Kidney (tissue), 22 donors: ENCODE measurements at places on chromosomes 1 and 21.

- DNase-seq: no peak
These were observed 19.8 kb downstream of the ATP6V1G3 start for GRCh38 chr1:198520524-198521254.

- DNase-seq: no peak
These were observed 8.6 kb downstream of the PRKACB start for GRCh38 chr1:84152649-84153056.

GRCh38 chr1:41319807-41320711 is 41.2 kb upstream of the FOXO6 start:
- DNase-seq: no peak

DNA sequence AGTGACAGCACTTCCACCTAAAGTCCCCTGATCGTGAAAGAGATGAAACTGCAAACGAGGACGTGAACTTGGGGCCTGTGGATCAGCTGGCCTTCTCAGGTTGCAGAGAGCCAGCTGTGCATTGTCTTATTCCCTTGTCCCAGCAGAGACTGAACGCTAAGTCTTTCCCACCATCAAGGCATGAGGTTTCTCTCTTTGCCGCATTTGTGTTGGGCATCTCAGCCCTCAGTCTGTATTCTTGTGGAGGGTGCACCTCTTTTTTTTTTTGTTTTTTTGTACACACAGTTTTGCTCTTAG is 71.4 kb downstream of the KIF26B start:
- no peak for DNase-seq

- DNase-seq: no peak
These were observed 242.3 kb downstream of the PBX1 start for GRCh38 chr1:164801246-164801731.

DNA sequence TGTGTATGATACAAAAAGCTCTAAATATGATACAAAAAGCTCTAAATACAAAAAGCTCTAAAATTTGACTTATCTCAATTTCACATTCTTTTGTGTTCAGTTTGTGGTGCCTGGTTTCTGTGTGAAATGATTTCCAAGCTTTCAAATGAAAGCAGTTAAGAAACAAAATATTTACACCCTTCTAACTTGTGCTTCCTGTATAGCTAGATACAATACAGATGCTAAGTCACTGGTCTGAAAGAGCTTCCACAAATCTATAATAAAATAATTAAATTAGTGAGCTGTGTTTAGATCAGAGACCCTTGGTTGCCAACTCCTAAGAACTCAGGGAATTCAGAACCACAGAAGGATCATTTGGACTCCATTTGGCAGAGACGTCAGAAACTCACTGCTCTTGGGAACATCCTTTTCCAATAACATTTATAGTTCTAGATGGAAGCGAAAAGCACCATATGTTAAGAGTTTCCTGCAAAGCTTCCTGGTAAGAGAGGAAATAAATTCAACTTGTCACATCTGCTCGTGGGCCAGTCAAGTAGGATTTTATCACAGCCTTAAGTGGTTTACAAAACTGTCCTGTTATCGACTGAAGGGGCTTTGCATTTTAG is 1079.1 kb downstream of the ADGRL2 start:
- peak; percentile 84 for DNase-seq

GRCh38 chr1:10529091-10529490 is 54.3 kb downstream of the PEX14 start:
- no peak for DNase-seq

- no peak for DNase-seq
These were observed 28.4 kb downstream of the RASAL2 start for GRCh38 chr1:178122283-178122682.

- no peak for DNase-seq
These were observed 66.0 kb downstream of the CTH start for GRCh38 chr1:70477090-70477489.
